ENCODE measurements at places on chromosomes 13 and 19. TPM values are rescaled to one million over a fixed set of nuclear protein-coding genes. Genes with fewer than 3 reads are reported as not detected.

Gene GNG8
- not detected for total RNA-seq

Gene C1QTNF9B
- total RNA-seq = 1.9 TPM

Gene ZNF527
- 7.2 TPM for total RNA-seq

Gene MAU2
- 32.8 TPM for total RNA-seq

Gene SIGLECL1
- not detected for total RNA-seq

Gene CEACAM7
- not detected for total RNA-seq

Gene DLL3
- not detected for total RNA-seq

Gene GPR12
- 0.13 TPM for total RNA-seq

Gene ATP4A
- not detected for total RNA-seq

Gene CLDND2
- total RNA-seq = 0.46 TPM

Gene PLPPR2
- total RNA-seq = 13.7 TPM

Gene TRPM4
- 24.8 TPM for total RNA-seq

Gene RFX2
- 8.3 TPM for total RNA-seq

GRCh38 chr19:55426042-55426441, 17.1 kb downstream of the SHISA7 start:
- no peak for DNase-seq

GRCh38 chr13:66951426-66951825, 278.7 kb downstream of the PCDH9 start:
- no peak for DNase-seq

DNA sequence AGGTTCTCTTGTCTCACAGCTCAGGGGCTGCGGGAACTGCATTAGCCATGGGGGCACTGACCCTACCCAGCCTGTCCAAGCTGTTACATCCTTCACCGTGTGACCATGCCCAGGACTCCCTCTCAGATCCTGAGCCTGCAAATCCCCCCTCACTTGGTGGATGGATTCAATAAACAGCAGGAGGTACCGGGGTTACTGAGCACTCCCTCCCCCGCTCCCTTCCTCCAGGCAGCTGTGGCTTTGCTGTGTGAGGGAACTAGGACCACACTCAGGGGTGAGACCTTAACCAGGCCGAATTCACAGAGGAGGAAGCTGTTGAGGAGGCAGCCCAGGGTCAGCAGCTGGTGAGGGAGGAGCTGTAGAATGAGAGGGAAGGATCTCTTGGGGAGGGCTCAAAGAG, 27.0 kb upstream of the CEACAM1 start:
- peak; percentile 53 for DNase-seq

DNA sequence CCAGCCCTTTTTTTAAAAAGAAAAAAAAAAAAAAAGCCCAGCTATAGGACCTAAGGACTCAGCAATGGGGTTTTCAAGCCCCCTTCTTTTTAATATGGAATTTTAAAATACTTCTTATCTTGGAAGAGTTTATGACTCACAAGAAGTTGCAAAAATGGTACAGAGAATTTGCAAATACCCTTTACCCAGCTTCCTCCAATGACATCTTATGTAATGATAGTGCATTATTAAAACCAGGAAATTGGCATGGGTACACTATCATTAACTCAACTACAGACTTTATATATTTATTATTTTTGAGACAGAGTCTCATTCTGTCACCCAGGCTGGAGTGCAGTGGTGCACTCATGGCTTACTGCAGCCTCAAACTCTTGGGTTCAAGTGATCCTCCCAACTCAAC, 16.1 kb downstream of the TMEM38A start:
- DNase-seq = no peak

GRCh38 chr13:79194727-79195126, 211.3 kb downstream of the RBM26 start:
- DNase-seq = no peak

DNA sequence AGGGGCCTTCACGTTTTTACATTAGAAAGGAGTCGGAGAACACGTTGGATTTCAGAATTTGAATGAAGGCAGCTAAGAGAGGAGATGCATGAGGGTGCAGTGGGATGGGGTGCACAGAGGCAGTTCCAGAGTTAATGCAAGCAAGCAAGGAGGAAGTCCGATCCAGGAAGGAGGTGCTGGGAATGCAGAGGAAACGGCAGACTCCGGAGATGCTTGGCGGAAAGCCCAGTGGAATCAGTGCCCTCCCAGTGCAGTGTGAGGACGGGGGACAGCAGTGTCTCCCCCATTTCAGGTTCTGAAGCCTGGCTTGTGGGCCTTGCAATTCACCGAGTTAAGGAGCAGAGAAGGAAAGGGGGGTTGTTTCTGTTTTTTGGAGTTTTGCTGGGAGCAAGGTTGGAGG, 100.4 kb downstream of the COL4A2 start:
- DNase-seq = no peak

DNA sequence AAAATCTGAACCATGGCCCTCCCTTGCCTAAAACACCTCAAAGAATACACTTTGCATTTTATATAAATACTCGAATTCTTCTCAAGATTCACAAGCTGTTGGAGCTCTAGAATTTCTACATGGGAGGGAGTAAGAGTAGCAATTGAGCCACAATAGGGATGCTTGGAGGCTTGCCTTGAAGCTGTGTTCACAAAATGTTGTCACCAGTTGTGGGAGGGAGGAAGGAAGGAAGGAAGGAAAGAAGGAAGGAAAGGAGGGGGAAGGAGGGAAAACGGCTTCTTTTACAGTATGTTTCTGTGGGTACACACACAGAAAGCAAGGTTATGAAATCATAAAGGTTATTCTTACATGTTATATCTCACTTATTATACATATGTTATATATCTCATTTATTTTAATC, 128.6 kb upstream of the PEG3 start:
- no peak for DNase-seq

DNA sequence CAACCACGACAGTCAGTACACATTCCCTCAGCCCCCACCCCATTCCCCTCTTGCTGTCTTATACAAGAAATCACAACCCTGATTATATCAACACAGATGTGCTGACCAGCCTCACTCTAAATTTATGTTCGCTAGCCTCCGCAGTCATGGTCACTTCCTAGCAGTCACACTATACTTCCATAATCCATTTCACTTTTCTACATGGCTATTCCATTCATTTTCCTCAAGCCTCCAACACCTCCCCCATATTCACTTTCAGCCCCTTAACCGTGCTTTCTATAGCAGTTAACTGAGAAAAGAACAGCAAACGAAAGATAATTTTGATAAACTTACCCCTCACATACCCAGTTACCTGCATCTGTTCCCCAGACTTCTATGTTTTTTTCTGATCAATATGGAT, 8.4 kb downstream of the LSM14A start:
- no peak for DNase-seq

GRCh38 chr13:80151016-80151415, 189.9 kb downstream of the SPRY2 start:
- DNase-seq = no peak

- no peak for DNase-seq
Measured at GRCh38 chr19:36891768-36892357, 24.2 kb downstream of the ZNF829 start.

- DNase-seq = no peak
Measured at GRCh38 chr13:39378306-39378705, 224.7 kb downstream of the LHFPL6 start.

DNA sequence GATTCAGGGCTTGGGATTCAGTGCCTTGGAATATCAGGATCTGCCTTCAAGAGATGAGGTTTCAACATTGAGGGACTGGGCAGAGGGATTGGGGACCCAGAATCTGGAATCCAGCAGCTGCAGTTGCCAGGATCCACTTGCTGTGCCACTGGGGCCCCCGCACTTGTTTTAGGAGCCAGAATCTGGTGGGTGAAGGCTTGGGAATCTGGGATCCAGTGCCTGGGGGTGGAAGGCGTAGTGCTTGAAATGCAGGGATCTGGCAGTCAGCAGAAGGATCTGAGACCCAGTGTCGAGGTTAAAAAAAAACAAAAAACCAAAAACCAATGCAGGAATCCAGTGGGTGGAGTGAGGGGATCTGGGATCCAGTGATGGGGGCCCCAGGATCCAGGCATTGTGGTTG, 7.3 kb upstream of the SLC25A41 start:
- no peak for DNase-seq

- peak; percentile 53 for DNase-seq
Measured at GRCh38 chr19:43700395-43701000, 15.4 kb upstream of the IRGC start.

GRCh38 chr13:19927117-19927748, 31.3 kb upstream of the ZMYM2 start:
- no peak for DNase-seq

GRCh38 chr19:12788682-12789097, 2.6 kb upstream of the JUNB start:
- DNase-seq = peak; percentile 92

DNA sequence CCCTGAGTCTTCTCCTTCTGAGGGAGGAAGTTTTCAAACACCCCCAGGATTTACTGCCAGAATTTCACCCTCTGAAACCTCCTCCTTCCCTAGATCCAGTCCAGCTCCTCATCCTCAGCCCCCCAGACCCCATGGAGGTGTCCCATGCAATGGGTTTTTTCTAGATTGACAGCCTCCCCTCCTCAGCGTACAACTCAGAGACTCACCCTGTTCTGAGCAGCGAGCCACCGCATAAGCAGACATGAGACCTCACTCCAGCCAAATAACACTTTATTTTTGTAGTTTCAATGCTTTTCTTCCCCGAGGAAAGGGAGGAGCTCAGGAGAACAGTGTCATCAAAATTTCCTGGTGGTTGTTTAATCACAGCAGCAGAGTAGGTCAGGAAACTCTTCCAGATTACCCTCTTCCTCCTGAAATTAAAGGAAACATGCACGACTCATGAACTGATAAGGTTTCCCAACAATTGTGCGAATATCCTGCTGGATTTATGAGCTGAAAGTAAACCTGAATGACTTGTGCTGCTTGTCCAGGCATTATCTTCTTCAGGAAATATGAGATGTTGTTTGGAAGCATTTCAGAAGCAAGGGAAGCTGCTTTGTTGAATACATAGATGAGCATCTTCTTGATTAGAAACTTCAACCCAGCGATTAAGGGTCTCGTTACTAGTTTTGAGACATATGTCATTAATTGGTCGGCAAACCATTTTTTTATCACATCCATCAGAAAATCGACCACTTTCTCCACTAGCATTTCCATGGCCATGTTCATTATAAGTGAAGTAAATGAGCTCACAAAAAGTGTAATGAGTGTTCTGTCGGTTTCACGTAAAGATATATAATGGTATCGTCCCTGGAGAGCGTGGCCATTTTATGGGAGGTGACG, 36.2 kb downstream of the ERICH4 start:
- no peak for DNase-seq

- no peak for DNase-seq
Measured at GRCh38 chr13:102972191-102972590, 94.0 kb downstream of the SLC10A2 start.

GRCh38 chr13:91539286-91540157, 141.1 kb downstream of the GPC5 start:
- no peak for DNase-seq

- DNase-seq = no peak
Measured at GRCh38 chr19:41928221-41928683, at the start of gene ERFL. Gene ERFL (minus strand): TSS chr19:41928449. CDS start chr19:41912919, 15,530 bp downstream.

- DNase-seq = peak; percentile 59
Measured at GRCh38 chr19:14381689-14382474, 638 bp downstream of the ADGRE5 start.

DNA sequence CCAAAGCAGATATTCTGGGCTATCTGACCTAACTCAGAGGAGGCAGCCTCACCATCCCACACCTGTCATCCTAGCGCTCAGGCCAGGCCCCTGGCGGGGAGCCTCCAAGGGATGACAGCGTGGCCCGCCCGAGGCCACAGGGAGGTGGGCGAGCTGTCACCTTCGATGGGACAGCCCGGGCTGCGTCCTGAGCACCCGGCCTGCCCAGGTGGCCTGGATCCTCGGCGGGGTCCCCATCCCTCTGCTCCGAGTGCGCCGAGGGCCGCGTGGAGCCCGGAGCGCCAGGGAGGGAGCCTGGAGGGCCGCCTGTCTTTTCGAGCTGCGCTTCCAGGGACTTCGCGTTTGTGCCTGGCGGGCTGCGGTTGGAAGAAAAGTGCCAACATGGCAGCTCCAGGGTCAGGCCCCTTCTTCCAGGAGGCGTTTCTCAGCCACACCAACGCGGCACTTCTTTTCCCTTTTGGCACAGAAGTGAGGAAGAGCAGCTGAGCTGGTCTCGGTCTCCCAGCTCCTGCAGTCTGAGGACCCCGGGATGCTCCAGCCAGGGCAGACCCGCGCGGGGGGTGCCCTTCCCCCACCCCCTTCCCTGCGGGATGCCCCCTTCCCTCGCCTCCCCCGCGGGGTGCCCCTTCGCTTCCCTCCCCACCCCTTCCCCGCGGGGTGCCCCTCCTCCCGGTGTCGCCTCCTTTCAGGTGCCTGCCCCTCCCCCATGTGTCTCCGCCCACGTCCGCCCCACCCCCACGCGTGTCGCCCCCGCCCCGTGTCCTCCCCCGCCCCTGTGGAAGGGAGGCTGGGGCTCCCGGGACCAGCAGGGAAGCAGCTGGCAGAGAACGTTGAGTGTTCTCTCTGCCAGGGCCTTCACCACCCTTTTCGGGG, 42.3 kb downstream of the GJA3 start:
- peak; percentile 62 for DNase-seq

- DNase-seq = peak; percentile 76
Measured at GRCh38 chr19:14089662-14090508, 666 bp downstream of the SAMD1 start.

DNA sequence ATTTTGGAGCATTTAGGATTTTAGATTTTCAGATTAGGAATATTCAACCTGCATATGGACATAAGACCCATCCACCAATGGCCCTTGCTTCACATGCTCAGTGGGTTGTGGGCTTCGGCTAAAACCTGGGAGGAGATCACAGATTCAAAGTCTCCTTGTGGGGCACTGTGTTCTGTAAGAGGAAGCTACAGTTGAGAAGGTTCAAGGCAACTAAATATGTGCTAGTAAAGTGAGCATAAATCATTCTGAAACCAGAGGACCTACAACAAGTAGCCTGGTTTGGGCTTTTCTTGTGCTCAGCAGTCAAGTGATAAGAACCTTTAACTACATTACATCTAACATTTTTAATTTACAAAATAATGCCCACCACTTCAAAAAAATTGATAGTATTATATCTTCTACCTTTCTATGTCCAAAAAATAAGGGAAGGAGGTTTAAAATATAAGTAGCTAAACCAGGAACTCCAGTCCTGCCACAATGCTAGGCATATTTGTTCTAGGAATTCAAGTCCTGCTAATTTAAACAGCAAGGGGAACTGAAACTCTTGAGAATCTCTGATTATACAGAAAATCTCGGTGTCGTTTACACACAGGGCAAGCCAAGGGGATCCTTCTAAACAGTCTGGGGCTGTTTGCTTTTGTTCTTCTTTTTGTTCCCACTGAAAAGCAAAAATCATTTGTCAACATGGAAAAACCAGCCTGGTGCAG, 36.6 kb downstream of the FOXO1 start:
- DNase-seq = no peak

Data from Right ventricle myocardium superior (tissue), 1 donor.